Hematopoietic multipotent progenitor cell treated with erythropoietin and hydrocortisone succinate and interleukin-3 and kit ligand, for 4 days (in vitro differentiated cells): ENCODE measurements at places on chromosomes 12 and 14.

DNA sequence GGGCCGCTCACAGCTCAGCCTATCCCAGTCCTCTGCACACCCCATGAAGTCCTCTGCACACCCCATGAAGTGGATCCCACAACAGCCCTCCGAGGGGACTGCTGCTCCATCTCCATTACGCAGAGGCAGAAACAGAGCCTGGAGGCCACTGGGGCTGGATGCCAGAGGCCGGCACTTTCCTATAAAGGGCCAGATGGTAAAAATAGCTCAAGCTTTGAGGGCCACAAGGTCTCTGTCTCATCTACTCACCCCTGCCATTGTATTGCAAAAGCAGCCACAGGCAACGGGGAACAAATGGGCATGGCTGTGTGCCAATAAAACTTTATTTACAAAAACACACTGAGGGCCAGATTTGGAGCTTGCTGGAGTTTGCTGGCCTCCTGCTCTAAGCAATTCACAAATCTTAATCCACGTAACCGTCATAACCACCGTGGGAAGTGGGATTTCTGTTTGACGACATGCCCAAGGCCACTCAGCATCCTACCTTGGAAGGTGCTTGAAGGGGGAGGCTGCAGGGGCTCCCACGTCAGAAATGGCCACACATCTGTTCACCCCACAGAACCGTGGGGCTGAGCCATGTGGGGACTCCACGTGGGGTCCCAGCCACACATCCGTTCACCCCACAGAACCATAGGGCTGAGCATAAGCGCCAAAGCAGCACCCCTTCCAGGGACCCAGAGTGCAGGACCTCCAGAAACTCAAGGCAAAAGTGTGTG lies 92.0 kb downstream of the NCOR2 start:
- DNase-seq: no peak

DNA sequence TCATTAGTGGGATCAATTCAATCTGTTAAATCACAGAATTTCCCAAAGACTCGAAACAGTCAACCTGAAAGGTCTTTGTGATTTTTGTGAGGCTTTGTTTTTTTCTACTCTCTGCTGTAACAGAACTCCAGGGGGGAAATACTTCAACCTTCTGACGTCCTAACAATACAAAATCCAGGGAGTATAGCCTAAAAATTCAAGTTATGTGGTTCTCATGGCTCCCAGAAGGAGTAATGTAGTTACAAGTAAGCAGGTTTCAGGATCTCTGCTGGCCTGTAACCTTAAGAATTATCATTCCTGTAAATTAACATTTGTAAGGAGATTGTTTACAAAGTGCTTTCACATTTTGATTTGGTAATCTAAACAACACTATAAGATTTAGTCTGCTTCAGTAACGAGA lies 39.9 kb downstream of the VEZT start:
- DNase-seq: no peak

DNA sequence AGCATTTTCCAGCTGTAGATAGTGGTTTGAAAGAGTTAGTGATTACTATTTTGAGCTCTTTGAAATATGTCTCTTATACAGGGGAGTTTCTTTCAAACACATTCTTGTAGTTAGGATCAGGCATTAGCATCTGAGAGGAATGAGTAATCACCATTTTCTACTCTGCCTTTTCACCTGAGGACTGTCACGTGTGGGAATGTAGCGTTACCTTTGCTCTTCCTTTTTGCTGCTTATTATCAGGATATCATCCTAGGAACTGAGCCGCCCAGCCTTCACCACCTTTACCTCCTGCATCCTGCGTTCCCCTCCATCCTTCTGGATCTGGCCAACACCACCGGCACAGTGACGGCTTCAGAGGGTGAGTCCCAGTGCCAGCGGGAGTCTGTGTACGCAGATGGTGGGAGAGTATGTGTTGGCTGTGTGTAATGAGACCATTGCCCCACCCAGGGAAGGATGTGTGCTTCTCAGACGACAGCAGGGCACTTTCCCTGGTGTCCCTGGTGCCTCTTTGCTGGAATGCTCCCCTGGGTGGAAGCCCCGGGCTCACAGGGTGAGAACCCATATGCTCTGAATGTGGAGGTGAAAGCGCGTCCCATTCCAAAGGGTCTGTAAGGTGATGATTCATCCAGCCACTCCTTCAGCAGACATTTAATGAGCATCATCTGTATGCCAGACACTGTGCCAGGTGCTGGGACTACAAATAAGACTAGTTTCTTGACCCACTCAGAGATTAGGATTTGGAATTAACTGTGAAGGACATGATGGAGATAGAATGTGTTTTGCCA lies 27.5 kb downstream of the GSG1 start:
- no peak for DNase-seq

GRCh38 chr14:23033251-23033727 lies 1.4 kb downstream of the PSMB5 start:
- DNase-seq: peak; percentile 54

DNA sequence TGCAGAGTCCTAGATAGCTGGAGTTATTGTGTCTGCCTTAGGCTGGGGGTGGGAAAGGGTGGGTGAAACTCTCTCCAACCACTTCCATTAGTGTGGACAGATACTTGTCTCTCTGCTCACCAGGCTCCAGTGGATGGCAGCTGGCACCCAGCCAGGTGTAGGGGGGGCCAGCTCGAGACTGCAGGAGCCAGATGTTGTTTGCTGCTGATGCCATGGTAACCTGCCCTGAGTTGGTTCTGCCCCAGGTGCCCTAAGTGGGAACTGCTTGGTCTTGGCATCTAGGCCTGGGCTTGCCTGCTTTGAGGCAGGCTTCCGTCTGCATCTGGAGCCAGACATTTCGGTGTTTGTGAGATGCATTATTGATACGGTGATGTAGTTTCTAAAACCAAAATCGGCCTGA lies 82.2 kb downstream of the ADCK1 start:
- DNase-seq: peak; percentile 55

DNA sequence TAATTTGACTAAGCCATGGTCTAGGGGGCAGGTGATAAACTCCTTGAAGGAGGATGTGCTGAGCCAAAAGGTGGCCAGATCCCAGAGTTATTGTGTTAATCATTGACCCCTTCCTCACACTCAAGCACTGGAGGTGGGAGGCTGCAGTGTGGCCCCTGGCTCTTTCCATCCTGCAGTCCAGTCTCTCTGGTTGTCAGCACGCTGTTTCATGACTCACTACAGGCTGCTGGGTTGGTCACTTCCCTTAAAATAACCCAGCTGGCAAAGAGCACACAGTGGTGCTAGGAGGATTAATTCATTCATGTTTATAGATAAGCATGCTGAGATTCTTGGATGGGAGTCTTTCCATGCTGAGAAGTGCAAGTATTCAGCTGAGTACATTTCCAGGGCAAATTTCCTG lies 228.9 kb downstream of the ANO2 start:
- no peak for DNase-seq

- no peak for DNase-seq
Measured at GRCh38 chr12:18431771-18432170, 170.5 kb downstream of the PIK3C2G start.

DNA sequence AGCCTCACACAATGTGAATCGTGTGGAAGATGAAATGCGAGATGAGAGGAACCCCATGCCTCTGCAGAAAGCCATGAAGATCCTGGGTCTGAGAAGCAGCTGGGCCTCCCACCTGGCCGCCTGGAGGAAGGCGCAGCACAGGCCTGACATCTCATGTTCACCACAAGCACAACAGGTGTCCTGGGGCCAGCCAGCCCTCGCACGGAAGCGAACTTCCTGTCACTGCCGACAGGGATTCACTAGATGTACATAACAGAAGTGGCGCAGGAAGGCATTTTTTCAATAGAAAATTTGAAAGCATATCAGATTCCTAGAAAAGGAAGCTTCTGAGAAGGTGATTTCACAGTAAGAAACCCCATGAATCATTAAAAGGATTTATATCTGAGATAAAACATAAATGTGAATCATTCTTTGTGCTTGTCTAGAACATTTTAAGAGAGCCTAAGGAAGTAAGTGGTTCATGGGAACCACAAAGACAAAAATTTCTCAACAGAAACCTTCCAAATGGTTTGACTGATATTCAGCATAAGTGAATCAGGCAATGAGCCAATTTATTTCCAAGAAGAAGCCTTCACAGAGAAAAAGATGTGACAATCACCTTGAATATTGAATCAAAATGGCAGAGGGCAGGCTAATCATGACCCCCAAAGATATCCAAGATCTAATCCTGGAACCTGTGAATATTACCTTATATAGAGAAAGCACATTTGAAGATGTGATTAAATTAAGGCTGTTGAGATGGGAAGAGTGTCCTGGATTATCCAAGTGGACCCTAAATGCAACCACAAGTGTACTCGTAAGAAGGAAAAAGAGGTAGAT lies 311.9 kb downstream of the DUSP6 start:
- DNase-seq: peak; percentile 88

GRCh38 chr12:82695531-82695930 lies 8.8 kb downstream of the TMTC2 start:
- no peak for DNase-seq

- DNase-seq: peak; percentile 87
Measured at GRCh38 chr14:55438066-55438683, 2.2 kb downstream of the TBPL2 start.

DNA sequence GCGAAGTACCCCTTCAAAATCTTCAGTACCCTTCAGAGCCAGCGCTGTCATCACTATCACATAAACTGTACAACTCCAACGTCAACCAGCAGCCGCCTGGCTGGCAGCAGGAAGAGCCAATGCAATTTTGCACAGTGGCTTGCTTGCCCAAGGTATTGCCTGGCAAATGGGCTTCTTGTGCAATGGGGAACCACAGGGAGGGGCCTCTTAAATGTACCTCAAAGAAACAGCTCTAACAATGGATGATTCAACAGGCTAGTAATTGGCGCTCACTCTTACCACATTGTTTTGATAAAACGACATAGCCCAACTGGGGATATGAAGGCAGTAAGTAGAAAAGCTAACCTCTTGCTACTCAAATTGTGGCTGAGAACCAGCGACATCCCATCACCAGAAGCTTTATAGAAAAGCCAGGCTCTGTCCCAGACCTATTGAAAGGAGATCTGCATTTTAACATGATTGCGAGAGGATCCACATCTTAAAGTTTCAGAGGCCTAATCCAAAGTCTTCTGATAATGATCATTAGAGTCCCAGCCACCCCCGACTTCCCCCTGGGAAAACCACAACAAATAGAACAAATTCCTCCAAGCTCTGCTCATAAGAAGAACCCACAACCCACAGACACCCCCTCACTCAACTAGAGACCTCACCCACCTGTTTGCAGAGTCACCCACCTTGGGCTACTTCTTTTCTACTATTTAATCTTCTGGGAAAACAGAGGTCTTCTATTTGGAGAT lies 125.3 kb upstream of the HIF1A start:
- DNase-seq: peak; percentile 89

GRCh38 chr12:127126260-127126628 lies 1140.7 kb upstream of the TMEM132C start:
- no peak for DNase-seq

GRCh38 chr14:70793637-70794036 lies 15.7 kb downstream of the MAP3K9 start:
- DNase-seq: no peak

DNA sequence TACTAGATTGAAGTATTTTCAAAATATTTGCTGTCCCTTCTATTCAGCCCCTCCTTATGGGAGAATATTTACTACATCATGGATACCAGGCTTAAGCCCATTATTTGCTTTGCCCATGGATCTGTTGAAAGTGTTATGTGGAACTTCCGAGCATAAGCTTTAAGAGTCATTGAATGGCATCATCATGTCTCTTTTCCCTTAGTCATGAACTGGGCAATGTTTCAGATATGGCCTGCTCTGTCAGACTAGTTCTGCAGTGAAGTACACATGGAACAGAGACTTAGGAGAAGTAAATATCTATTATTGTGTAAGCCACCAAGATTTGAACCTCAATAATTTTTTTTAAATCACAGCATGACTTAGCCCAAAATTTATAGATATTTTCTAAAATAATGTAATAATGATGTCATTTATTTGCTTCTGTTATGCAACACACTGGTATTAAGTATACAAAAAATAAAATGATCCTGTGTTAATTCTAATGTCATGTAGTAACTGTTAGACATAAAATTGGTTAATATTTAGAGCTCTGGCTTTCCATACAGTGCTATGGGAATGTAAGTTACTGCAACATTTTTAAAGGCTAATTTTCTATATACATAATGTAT lies 1097.3 kb downstream of the SLC16A7 start:
- no peak for DNase-seq

DNA sequence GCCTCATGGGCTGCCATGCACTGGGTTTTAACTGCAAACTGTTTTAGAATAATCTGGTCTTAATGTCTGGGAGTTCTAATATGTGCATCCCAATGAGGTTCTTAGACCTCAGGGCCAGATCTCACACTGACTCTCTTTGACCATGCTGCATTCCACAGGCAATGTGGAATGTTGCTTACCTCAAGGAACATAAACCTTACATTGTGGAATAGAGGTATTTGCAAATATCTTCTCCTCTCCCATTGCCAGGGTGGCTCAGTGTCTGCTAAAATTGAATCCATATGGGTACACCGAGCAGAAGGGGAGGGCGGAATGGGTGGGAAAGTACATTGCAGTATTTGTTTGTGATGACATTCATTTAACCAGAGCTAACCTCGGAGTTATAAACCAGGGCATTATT lies 78.6 kb downstream of the CHST11 start:
- DNase-seq: no peak

DNA sequence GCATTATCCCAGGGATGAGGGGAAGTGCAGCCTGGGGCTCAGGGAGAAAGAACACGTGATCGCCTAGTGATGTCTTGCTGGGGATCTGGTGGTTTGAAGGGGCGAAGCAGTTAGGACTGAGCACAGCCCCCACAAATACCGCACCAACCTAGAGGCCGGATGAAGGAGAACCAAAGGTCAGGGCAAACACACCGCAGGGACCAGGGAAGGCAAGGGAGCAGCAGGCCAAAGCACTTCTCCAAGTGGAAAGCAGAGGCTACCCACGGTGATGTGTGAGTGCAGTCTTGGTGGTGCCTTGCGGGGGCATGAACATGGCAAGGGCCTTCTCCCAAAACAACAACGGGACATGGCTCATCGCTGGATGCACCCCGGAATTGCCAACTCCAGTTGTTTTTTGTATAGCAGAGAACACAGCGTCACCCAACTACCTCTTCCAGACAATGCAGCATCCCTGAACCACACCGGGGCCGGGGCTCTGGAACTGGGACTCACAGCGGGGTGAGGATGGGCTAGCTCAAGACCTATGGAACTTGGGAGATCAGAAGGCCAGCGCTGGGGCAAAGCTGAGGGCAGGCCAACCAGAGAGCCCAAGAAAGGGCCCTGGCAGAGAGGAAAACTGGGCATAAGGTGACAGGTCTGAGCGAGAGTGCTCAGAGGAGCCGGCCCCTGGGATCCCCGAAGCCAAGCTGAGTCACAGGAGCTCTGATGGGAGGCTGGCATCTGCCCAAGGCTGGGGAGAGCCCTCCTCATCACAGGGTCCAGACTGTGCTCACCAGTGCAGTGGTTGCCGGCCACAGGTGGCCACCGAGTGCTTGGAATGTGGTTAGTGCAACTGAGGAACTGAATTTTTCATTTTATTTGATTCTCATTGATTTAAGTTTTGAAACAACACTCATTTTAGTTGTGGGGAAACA lies 11.1 kb downstream of the GALNT16 start:
- DNase-seq: no peak
